ENCODE measurements at places on chromosomes 5 and 9.

GRCh38 chr5:67416986-67417385 is 220.4 kb upstream of the CD180 start:
- DNase-seq: no peak

- DNase-seq: no peak
Observed at GRCh38 chr9:20369391-20369790, 252.9 kb downstream of the MLLT3 start.

DNA sequence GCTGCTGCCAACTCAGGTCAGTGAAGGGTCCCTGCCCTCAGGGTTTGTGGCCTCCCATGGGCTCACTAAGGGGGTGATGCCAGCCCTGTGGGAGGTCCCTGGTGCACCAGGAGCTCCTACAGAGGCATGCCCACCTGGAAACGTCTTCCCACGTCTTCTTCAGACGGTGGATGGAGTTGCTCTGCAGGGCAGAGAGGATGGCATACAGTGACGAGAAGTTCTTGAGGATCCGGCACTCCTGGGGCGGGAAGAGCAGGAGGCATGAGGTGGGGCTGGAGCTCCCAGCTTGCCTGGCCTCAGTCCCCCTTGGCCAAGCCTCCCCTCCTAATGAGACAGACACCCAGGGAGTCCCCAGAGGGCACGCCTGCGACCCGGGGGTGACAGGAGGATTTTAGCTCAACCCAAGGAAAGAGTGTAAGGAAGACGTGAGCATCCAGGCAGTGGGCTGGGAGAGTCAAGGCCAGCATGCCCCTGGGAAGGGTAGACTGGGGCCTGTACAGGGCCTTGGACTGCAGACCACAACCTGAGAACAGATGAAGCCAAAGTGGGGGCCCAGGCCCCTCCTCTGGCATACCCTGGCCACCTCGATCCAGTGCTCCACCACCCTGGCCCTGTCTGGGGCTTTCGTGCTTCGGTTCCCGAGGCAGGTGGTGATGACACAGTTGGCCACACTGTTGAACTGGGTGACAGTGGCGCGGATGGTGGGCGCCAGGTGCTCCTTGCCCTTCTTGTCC is 14.4 kb downstream of the RALGDS start:
- DNase-seq: no peak

DNA sequence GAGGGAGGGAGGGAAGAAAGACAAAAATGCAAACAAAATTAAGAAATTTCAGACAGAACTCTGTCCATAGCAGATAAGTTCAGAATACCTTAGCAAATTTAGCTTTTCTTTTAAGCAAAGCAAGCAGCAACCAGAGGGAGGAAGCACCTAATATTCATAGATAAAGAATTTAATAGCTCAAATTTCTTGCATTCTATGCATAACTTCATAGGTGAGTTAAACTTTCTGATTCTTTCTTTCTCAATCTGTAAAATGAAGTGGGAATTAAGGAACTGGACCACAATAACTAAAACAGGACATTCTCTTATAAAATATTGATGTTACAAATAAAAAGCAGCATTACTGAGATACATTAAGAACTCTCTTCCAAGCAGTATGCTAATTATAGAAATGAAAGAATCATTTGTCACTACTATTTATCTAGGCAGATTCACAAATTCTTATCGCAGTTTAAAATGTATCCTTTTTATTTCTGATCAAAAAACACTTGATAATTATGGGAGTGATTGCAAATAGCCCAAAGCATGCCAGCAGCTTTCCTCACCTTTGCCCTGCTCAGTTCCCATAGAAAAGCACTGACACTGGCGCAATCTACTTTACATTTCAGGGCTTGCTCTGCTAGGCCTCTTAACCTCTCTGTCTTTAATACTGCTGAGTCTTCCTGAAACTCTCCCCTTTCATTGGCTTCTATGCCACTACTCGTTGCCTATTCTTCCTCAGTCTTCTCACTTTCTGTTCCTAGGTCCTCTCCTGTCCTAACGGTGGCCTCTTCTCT is 341.8 kb downstream of the PIK3R1 start:
- DNase-seq: no peak

DNA sequence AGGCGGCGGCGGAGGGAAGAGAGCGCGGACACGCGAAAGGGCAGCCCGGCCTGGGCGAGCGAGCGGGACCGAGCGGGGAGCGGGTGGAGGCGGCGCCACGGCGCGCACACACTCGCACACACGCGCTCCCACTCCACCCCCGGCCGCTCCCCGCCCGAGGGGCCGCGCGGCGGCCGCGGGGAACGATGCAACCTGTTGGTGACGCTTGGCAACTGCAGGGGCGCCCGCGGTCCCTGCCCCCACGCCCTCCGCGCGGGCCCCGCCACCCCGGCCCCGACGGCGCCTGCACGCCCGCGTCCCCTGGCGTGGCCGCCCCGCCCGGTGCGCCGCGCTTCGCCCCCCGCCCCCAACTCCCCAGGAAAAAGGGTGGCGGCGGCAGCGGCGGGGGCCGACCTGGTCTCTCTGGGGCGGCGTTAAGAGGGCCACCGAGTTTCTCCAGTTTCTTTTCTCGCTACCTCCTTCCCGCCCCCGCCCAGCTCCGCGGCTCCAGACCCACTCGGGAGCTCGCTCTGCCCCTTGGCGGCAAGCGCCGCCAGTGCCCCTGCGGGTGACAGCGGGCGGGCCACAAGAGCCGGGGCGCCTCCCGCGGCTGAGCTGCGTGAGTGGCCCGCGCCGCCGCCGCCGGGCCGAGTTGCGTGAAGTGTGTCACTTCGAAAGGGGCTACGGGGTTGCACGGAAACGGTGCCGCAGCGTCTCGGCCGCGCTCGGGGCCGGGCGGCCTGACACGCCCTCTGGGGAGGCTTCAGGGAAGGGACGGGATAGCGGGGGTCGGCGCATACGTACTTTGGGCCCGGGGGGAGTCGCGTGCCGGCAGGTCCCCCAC is at the start of gene NR3C1:
Gene NR3C1 (minus strand): TSS at position 94 of the 823 bp plus-strand sequence. CDS start 2,847 bp downstream, outside the sequence.
- DNase-seq: peak; percentile 69

DNA sequence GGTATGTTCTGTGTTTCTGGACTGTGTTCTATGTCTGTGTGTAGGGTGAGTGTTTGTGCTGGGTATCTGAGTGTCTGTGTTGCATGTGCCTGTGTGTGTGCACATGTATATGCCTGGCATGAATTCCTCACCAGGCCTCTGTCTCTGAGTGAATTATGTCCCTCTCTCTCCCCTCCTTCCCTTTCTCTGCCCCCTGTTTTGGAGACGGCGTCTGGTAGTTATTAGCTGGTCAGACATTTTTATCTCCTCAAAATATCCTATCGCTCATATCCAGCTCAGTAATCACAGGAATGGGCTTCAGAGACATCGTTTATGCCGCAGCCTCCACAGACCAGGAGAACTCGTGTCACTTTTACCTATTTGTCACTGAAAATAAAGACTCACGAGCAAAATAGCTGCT is 483.2 kb upstream of the BRINP1 start:
- no peak for DNase-seq

DNA sequence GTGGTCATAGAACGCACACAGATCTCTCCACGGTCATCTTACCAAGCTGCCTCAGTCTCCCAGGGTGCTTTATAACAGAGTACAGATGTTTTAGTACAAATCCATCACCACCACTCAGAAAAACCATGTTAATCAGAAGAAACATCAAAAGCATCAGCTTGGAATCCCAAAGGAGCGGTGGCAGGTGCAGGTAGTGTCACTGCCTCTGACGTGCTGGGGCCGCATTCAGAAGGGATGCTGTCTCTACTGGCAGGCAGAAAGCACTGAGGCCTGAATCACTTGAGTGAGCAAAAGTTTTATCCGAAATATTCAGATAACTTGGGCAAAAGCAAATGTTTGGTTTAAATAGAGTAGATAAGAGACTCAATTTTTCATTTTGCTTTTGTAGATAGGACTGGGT is 448.4 kb upstream of the ZNF608 start:
- no peak for DNase-seq

- DNase-seq: no peak
Observed at GRCh38 chr5:133399247-133399891, 213.0 kb downstream of the FSTL4 start.
